ENCODE measurements at places on chromosomes 7 and 10.

DNA sequence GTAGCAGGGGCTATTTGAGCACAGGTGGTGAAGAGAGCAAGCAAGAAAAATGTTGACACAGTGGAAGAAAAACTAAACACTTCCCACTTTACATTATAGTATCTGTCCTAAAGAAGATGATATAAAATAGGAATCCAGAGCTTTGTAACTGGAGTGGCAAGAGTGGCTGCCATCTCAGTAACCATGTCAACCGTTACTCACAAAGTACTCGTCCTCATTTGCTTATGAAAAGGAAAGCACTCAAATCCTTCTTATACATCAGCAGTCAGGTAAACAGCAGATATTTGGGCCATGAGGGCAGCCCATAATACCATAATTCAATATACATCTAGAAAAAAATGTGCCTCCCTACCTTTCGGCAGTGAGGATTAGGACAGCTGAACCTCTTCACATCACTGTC, 70.1 kb downstream of the RNF216 start:
- no peak for DNase-seq

DNA sequence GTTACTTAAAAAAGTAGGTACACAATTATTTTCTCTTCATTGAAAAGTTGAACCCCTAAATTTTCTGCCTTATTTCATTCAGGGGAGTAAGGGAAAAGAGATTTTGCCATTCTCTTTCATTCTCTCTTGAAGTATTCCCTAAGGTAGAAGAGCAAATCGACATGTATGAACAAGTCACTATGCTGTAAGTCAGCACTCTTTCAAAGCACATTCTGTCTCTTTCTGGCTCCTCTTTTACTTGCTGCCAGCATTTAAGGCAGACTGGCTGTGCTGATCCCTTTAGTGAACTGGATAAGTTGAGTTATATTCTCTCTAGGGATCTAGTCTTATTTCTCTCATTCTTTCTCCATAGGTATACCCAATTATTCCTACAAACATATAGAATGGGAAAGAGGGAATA, 222.3 kb upstream of the ZWINT start:
- no peak for DNase-seq

- DNase-seq: no peak
These were observed 25.4 kb upstream of the PRKAG2 start for GRCh38 chr7:151902311-151902710.

DNA sequence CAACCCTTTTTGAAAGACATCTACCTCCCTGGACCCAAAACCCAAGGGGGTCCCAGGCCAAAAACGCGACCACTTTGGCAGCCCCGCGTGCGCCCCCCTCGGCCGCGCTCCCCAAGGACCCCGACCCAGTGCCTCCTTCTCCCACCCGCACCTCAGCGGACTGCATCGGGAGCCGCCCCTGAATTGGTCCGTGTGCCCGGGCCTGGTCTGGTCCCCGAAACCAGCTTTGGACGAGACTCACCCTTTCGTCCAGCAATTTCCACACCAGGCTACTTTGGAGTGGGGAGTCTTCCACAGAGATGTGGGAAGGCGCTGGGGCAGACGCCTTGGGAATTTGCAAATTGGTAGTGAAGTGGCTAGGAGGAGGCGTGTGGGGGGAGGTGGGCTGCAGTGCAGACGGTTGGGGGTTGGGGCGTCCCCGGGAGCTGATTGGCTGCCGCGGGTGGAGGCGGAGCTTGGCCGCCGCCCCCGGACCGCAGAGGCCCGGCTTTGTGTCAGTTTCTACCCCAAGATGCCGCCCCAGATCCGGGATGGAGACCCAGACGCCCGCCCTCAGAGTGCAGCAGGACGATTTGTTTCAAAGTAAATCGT, 16.9 kb downstream of the TCAF1 start:
- DNase-seq: peak; percentile 85

DNA sequence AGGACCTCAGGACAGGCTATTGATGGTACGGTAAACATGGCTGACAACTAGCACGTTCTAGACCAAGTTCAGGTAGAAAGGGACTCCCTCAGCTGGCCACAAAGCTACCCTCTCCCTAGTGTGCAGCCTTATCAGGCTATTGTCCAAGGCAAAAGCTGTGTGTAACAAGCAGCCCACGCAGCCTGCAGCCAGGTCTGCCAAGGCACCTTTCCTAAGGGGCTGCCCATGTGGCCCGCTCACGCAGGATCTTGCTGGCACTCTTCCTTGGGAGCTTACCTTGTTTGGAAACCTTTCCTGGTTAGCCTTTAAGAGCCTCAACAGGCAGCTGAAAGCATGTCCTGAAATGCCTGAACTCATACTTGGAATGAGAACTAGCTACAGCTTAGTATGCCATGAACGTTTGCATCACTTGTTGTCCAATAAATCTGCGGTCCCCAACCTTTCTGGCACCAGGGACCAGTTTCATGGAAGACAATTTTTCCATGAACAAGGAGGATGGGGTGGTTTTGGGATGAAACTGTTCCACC, 51.7 kb downstream of the SYPL1 start:
- DNase-seq: no peak

DNA sequence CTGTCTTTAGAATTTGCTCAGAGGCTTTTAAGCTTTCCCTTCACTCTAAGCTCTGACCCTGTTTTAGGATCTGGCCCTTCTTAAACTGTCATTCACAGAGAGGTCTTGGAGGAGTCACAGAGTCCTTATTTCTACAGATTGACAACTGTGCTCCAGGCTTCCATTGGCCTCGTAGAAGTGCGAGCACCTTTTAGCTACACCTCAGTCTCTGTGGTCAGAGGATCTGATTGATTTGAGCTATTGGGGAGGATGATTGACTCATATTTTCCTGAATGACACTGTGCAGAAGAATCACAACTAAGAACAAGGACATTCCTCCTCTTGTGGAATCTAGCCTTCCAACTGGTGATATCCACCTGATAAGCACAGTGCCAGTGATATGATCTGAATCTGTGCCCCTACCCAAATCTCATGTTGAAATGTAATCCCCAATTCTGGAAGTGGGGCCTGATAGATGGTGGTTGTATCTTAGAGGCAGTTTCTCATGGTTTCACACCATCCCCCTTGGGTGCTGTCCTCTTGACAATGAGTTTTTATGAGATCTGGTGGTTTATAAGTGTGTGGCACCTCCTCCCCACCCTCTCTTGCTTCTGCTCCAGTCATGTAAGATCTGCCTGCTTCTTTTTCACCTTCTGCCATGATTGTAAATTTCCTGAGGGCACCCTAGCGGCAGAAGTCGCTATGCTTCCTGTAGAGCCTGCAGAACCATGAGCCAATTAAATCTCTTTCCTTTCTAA, 3.2 kb downstream of the CYP3A7 start:
- no peak for DNase-seq

- DNase-seq: no peak
These were observed 948.7 kb upstream of the GHITM start for GRCh38 chr10:83190614-83191013.

- no peak for DNase-seq
These were observed 3.3 kb downstream of the SUN3 start for GRCh38 chr7:48025624-48026023.

GRCh38 chr7:132666071-132666773, 90.0 kb upstream of the PLXNA4 start:
- no peak for DNase-seq

GRCh38 chr7:99456288-99456687, 9.7 kb downstream of the ATP5MF start:
- DNase-seq: peak; percentile 17

- no peak for DNase-seq
These were observed 20.5 kb downstream of the EIF3A start for GRCh38 chr10:119060107-119060506.

- DNase-seq: no peak
These were observed 12.2 kb downstream of the TAS2R16 start for GRCh38 chr7:122983261-122983660.

GRCh38 chr10:36574207-36574606, 551.2 kb upstream of the ANKRD30A start:
- no peak for DNase-seq

DNA sequence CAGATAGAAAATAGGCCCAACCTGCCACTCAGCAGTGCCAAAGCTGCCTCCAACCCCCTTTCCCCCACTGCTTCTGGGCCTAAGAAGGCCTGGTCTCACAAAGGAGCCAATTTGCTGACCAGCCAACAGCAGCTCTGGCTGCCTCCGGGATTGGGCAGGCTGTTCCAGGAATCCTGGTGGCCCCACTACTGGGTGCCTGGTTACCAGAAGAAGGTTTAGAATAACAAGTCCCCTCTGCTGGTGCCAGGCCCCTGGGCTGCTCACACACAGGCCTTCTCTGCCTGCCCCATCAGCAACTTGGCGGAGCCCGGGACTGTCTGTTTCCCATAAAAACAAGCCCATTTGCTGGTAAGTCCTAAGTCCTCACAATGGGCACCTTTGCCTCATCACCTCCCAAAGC, 1.2 kb downstream of the PHKG1 start:
- DNase-seq: peak; percentile 66

GRCh38 chr7:117459735-117460134, 20.1 kb upstream of the CFTR start:
- DNase-seq: no peak

- no peak for DNase-seq
These were observed 934.9 kb upstream of the AUTS2 start for GRCh38 chr7:68663392-68663791.

DNA sequence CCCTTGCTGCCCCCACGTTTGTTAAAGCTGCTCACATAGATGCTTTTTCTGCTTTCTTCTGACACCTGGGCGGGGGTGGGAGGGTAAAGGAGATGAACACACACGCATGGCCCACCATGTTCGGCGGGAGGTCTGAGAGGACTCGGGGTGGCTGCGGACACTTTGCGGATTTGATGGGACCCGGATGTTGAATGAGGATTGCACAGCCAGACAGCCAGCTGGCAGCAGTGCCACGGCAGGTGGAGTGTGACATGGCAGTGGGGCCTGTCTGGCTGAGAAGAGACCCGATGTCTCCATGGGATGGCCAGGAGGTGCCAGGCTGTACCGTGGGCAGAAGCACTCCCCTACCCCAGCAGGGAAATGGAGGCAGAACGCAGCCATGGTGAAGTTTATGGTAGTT, 31.2 kb downstream of the PPP2R2D start:
- DNase-seq: no peak

DNA sequence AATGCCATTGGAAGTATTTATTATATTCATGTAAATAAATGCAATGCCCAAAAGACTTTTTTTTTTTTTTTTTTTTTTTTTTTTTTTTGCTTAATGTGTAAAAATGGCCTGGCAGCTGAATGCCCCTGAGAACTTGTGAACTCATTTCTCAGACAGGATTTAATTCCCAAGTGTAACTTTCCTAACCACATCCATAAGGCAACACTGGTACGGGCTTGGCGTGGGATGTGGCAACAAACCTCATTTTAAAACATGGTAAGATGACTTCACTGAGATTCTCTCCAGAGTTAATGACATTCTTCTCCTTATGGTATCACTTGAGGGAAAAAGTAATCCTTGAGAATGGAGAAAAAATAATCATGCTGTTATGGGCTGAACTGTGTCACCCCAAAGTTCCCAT, 150.4 kb downstream of the DGKI start:
- no peak for DNase-seq

DNA sequence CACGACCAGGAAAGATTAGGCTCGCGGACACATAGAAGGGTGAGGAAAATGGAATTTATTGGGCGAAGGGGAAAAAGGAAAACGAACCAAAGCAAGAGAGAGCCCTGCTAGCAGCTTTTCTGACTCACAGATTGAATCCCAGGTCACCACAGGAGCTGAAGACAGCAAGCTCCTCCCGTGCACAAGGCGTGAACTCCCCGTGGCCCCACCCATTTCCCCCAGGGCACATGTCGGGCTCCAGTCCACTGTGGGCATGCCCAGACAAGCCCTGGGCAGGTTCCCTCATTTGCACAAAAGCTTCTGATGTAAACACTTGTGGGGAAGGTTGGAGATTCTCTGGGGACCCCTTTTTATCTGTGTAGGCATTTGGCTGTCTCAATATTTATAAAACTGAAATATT, 582.4 kb downstream of the SUGCT start:
- no peak for DNase-seq

DNA sequence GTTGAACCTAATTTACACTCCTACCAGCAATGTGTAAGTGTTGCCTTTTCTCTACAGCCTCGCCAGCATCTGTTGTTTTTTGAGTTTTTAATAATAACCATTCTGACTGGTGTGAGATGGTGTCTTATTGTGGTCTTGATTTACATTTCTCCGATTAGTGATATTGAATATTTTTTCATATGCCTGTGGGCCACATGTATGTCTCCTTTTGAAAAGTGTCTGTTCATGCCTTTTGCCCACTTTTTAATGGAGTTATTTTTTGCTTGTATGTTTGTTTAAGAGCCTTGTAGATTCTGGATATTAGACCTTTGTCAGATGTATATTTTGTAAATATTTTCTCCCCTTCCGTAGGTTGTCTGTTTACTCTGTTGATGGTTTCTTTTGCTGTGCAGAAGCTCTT, 195.3 kb downstream of the DNAJB6 start:
- DNase-seq: no peak

DNA sequence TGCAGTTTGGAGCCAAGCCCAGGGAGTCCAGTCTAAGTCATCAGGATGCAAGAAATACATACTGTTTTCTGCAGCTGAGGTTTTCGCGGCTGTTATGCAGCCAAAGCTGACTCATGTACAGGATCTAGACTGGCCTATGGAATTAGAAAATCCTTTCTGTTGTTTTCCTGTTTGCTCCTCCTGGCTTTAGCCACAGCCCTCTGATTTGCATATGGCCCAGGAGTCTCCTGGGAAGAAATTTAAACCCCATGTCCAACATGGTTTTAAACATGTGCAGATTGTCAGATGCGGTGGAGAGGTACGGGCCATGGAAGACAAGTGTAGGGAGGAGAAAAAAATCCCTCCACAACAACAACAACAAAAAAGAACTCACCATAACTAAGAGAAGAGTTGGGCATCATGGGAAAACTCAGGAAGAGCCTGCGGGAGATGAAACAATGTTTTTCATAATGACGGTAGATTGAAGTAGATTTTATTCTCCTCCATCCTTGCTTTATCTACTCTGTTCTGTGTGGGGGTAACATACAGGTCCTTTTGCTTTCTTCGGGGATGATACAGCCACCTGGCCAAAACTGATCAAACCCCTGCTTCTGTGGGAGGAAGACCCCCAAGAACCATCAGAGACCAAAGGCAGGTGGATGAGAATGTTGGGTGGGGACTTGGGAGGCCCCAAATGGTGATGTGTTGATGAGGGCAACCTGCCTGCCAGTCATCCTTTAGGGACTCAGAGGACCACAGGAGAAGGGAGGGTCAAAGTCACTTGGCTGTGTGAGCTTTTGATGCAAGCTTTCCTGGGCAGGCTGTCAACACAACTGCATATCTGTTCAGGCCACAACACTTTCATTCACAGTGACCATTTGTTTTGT, 29.8 kb upstream of the GNA12 start:
- no peak for DNase-seq

GRCh38 chr7:6630007-6630849, 6.9 kb upstream of the ZNF316 start:
- DNase-seq: no peak
